ENCODE measurements at places on chromosomes 11 and 22.
A peak's percentile ranks its signal among the peaks of the same experiment; 100 is the strongest.

DNA sequence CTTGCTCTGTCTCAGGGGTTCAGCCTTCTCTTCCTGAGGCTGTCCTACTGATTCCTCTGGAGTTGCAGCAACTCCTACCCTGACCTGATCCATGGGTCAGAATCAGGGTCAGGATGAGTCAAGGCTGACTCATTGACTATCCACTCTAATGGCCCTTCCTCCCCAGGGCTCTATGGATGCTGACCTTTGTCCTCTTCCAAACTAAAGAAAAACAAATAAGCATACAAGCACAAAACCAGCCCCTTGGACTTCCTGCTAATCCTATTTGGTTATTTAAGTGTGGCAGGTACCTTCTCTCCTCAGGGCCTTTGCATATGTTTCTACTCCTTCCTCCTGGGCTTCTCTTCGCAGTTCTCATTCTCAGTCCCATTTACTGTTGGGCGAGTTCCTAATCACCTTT lies 204.5 kb upstream of the NAV2 start:
- DNase-seq, result no peak

DNA sequence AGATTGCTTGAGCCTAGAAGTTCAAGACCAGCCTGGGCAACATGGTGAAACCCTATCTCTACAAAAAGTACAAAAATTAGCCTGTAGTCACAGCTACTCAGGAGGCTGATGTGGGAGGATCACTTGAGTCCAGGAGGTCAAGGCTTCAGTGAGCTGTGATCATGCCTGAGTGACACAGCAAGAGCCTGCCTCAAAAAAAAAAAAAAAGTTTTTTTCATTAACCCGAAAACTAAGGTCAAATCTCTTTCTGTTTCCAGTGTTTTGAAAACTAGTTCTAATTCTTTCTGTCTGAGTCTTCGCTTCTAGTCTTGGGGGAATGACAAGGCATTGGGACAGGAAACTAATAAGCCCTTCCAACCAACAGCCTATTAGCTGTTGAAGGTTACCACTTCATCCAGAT lies 57.6 kb downstream of the LIF start:
- no peak for DNase-seq

GRCh38 chr22:24380220-24380904 lies 47.0 kb upstream of the ADORA2A start:
- no peak for DNase-seq

DNA sequence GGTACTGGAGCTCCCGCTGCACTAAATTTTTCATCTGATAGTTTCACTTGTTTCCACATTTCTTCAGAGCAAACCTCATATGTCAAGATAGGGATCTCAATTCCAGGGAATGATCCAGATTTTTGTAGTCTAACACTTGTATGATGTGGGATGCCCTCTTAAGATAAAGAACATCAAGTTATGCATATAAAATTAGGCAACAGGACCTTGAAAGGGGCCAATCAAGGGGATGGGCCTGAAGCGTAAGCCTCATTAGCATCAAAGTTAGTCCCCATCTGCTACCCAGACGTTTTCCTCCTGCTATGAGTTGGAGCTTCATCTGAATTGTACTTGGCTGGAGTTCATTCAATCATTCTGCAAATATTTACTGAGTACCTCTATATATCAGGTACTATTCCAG lies 17.5 kb downstream of the PDGFD start:
- DNase-seq, result no peak

GRCh38 chr11:79971255-79971654 lies 530.4 kb upstream of the TENM4 start:
- DNase-seq, result no peak

- no peak for DNase-seq
Observed at GRCh38 chr11:83845797-83846196, 559.6 kb upstream of the CCDC90B start.

DNA sequence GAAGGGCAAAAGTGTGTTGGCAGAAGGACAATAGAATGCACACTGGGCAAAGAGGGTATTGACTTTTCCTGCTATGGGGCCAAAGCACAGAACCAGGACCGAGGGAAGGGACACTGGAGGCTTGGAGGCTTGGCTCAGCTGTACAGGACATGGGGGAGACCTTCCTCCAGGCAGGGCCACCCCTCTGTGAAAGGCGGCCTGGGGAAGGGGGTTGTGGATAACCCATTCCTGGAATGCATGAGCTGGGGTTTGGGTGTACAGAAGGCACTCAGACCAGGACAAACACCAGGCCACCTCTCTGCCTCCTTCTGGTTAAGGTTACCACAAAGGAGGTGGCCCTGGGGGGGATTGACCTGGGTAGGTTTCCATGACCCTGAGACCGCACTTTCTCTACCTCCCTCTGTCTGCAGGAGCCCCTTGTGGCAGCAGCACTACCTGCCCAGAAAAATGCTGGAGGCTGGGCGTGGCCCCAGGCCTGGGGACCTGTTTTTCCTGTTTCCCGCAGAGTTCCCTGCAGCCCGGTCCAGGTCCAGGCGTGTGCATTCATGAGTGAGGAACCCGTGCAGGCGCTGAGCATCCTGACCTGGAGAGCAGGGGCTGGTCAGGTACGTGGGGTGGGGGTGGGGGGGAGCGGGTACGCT lies 9.6 kb downstream of the P2RY2 start:
- DNase-seq, result no peak

DNA sequence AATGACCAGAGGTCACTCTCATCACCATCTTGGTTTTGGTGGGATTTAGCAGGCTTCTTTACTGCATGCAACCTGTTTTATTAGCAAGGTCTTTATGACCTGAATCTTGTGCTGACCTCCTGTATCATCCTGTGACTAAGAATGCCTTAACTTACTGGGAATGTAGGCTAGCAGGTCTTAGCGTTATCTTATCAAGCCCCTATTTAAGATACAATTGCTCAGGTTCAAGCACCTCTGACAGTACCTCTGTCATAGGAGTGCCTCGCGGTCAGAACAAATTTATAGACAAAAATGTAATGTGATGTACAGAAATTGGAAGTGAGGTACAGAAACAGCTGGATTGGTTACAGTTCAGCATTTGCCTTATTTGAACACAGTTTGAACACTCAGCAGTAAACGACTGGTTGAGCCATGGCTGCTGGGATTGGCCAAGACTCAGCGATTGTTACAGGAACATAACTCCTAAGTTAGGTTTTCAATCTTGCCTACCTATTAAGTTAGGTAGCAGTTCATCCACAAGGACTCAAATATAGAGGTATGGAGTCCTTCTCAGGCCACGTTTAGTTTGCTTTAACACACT lies 16.1 kb upstream of the TMEM123 start:
- DNase-seq, result no peak

DNA sequence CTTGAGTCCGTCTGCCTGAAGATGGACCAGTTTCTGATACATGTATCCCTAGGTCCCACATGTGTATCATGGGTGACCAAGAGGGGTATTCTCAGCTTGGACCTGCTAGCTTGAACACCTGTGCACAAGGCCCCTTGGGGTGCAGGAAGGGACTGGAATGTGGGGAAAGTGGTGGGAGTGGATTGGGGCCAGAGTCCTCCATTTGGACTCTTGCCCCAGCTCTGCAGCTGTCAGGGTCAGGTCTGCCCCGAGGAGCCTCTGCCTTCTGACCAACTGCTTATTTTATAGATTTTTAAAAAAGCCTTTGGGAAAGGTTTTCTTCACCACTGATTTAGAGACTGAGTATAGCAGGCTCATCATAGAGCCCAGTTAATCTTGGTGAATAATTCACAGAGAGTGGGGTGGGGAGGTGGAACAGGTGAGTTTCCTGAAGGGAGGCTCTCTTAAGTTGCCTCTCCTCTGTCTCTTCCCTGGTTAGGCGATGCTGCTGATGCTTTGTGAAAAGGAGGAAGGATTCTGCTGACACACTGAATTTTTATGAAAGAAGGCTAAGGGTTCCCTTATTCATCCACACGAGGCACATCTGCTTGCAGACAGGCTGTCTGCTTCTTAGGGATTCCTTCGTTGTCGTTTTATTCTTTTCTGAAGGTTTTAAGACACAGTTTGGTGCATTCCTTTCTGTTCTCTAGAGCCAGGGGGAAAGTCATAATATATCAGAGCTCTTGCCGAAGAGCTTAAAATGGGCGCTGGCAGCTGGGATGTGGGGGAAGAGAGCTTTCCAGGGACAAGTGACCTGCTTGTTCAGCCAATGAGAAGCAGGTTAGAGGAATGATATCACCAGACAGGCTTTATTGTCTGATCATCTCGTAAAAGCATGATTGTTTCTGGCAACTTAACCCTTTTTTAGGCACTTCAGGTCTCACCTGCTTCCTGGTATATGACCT lies 19.9 kb downstream of the TRIM44 start:
- no peak for DNase-seq

GRCh38 chr11:126167488-126167887 lies 44.0 kb downstream of the RPUSD4 start:
- DNase-seq, result no peak

DNA sequence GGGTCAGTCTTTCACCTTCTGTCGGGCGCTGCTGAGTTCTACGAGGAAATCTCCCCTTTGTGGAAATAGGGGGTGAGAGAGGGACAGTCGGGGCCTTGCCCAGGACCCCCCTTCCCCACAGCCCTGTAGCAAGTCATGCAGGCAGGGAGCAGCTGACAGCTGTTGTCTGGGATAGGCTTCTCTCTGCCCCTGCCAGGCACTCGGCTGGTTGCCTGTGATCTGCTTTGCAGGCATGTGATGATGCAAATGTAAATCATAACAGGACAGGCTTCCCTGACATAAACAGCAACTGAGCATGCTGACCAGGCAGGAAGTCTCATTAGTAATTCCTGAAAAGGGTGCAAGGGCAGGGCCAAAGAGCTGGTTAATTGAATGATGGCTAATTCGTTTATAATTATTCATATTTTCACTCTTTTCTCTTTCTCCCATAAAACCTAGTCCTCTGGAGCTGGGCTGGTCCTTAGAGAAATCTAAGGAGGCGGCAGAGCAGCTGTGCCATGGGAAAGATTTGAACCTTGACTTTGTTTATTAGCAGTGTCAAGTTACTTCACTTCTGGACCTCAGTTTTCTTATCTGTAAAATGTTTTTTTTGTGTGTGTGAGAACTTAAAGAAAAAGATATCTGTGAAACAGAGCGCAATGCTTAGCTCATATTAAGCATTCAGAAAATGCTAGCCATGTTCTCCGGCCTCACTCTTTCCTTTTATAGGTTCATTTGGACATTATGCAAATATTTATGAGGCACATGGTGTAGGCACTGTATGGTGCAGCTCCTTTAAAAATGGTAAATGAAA lies 129.7 kb downstream of the LDLRAD3 start:
- no peak for DNase-seq

DNA sequence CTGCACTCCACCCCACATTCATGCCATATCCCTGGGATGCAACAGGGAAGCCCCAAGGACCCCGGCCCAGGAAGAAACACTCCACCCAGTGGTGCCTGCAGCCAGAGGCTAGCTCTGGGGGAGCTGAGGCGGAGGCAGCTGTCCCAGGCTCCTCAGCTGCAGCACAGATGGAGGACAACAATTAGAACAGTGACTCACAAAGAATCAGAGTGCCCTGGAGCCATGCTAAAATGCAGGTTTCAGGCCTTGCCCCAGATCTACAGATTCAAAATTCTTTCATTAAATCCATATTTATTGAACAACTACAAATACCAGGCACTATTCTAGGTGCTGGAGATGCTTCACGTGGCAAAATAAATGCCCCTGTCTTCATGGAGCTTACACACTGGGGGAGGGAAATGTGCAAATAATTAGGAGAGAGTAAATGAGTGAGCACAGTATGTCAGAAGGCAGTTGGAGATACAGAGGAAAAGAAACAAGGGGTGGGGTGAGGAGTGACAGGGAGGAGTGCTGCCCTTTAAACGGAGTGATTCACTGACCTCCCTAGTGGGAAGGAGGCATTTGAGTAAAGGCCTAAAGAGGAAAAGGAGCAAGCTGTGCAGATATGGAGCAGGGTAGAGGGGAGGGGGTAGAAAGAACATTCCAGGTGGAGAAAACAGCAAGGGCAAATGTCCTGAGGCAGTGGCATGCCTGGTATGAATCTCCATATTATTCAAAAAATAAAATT lies 73.3 kb upstream of the CSNK2A3 start:
- no peak for DNase-seq

GRCh38 chr11:2816941-2817421 lies 68.6 kb downstream of the CDKN1C start:
- DNase-seq, result no peak

- DNase-seq, result no peak
Observed at GRCh38 chr22:41021061-41021612, 70.0 kb downstream of the RBX1 start.

DNA sequence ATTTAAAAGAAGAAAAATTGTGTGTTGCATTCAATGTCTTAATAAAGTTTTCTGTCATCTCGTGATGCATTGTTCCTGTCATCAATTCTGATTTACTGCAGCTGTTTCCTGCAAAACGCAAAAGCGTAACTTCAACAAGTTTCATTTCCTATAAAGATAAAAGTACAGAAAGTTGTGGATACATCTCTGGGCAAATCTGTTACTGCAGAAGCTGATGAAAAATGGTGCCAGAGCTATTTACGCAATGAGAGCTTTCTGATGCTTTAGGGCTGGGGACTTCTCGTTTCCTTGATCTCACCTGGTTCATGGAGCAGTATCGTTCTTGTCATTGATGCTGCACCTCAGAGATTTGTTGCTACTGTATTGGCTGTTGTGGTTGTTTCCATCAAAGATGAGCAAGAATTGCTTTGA lies 15.5 kb upstream of the MS4A12 start:
- no peak for DNase-seq

DNA sequence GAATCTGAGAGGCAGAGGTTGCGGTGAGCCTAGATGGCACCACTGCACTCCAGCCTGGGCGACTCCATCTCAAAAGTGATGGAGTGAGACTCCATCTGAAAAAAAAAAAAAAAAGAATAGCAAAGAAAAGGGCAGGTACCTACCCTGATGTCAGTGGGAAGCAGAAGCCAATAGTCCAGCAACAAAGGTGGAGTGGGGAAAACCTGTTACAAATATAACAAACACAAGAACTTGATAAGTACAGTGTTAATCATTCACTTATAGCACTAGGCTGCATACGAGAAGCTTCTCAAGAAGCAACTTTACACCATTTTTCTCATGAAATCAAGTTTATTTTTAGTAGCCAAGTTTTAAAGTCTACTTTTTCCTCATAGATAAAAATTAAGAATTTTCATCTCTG lies 62.5 kb upstream of the YWHAH start:
- DNase-seq, result no peak

GRCh38 chr11:57793351-57794115 lies 31.9 kb downstream of the CTNND1 start:
- DNase-seq, result no peak

DNA sequence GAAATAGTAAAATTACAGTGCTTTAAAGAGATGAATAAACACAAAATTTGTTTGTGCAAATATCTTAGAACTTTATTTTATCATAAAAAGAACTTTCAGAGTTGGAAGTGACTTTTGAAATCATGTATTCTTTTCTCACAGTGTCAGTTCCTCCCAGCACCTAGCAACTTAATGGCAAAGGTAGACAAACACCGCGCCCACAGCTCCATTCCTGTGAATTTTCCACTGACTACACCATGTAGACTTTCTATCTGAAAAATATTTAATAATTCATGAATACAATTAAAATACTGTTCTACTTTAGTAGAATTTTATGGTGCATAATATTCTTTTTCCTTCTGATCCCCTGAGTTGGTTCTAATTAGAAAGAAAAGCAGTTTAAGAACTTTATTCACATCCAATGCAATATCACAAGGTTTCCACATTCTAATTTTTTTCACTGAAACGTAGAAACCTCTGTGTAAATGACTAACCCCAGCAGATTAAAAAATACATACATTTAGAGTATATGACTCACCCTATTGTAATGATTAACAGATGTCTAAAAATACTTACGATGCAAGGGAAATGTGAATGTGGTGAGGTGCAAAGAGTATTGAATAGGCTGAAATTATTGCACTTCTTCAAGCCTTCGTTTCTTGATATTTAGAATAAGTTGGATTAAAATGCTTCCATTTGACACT lies 218.2 kb upstream of the CCDC179 start:
- no peak for DNase-seq

GRCh38 chr11:118930094-118930712 lies 4.5 kb upstream of the BCL9L start:
- peak; percentile 85 for DNase-seq

Measured in activated gamma-delta T cell treated with Interleukin-2 at 50 U/mL for 16 hours (primary cell).